ENCODE measurements at places on chromosomes 13 and 19. TPM values are rescaled to one million over a fixed set of nuclear protein-coding genes. Genes with fewer than 3 reads are reported as not detected.

Gene SYMPK
- total RNA-seq = 44.6 TPM

Gene FLT3LG
- total RNA-seq = 7.3 TPM

Gene SPACA7
- not detected for total RNA-seq

Gene LRG1
- 1.9 TPM for total RNA-seq
